ENCODE measurements at places on chromosomes 6 and 20. TPM values are rescaled to one million over a fixed set of nuclear protein-coding genes. Genes with fewer than 3 reads are reported as not detected.

Gene LST1
- not detected for total RNA-seq

GRCh38 chr6:51094271-51094670, 275.6 kb downstream of the TFAP2B start:
- DNase-seq = no peak

- DNase-seq = no peak
Measured at GRCh38 chr6:22569281-22570184, at the start of gene HDGFL1. Gene HDGFL1 (plus strand): TSS chr6:22569566. CDS start chr6:22569576, 10 bp downstream.

GRCh38 chr6:37489697-37490336, 9.9 kb downstream of the CCDC167 start:
- no peak for DNase-seq

GRCh38 chr6:145725570-145725969, 9.8 kb downstream of the EPM2A start:
- no peak for DNase-seq

DNA sequence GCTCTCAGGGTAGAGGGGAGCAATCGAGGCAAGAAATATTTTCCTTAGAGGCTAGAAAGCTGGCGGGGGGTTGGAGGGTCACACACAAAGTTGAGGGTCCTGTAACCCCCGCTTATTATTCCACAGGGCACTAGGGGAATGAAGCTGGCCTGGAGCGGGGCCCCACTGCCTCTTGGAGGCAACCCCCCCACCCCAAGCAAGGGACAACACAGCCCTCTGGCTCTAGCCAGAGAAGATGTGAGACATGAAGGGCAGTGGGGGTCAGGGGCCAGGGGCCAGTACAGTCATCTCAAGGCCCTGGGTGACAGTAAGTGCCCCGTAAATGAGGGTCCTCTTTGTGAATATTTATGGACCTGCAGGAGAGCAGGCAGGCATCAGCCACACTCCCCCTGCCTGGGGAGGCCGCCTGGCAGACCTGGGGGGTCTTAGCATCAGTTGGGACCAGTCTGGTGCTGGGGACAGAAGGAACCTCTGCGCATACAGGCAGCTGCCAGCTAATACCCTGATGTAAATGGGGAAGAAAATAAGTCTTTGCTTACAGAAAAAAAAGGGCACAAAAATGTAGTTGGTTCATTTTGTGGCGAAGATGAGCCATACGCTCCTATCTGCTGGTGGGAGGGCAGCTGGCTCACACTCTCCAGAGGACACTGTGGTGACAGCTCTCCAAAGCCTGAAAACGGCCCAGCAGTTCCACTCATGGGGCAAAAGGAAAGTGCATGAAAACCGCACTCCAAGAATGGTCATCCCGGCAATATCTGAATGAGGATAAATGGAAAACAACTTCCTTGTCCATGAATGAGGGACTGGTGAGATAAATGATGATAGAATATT, 21.9 kb downstream of the SPATA2 start:
- DNase-seq = no peak

Gene LSM14B
- total RNA-seq = 35.6 TPM

Gene LY6G6C
- total RNA-seq = not detected

DNA sequence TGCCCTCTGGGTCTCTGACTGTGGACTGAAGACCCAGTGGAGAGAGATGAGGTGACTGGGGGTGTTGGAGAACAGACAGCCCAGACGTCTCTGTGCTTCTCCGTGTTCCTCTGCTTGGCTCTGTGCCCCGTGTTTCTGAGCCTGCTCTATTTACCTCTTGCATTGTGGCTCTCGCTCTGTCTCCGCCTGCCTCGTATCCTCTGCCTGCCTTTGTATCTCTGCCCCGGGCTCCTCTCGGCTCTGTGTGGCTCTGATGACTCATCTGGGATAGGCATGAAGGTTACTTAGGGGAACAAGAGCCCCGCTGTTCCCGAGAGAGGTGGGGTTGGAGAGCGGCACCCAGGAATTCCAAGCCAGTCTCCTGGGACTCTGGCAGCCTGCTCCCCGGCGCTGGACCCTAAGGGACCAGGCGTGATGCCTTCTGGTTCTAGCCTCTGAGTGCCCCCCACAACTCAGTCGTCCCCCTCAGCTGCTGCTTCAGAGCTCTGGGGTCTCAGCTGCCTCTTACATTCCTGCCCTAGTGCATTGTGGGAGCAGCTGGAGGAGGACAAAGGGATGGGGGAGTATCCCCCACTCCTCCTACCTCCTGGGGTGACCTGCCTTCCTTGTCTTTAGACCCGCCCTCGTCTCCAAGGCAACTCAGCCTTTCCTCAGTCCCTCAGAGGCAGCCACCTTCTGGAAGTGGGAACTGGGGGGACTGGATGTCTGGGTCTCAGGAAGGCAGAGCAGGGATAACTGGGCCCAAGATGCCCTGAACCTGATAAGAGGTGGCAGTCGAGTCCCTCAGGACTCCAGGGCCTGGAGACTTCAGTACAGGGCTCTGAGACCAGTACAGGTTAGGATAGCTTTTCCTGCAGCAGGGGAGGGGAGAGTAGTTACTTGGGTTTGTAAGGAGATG, 1.9 kb downstream of the DDR1 start:
- DNase-seq = peak; percentile 94

DNA sequence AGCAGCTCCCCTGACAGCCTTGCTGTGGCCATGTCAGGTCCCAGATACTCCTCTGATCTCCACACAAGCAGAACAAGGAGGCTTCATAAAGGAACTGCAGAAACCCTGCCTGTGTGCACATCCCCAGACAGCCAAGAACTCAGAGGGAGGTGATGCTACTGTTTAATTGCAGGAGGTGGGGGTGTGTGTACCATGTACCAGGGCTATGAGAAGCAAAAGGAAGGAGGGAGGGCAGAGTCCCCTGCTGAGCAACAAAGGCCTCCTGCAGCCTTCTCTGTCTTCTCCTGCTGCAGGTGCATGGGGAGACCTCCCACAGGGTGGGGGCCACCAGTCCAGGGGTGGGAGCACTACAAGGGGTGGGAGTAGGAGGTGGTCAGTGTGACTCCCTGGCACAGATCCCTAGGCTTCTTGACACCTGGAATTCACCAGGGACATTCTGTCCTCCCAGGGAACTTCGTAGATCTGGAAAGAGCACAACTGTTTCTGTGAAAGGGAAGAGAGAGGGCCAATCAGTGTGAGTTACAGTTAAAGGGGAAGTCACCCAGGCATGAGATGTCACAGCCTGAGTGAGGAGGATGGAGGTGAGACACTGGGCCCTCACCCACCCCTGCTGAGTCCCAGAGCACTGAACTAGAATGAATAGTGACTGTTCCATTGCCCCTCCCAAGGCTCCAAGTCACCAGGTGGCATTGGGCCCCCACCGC, 2.8 kb downstream of the CST2 start:
- no peak for DNase-seq

GRCh38 chr6:26197933-26198721, 110.9 kb downstream of the HFE start:
- no peak for DNase-seq

Gene USP49
- total RNA-seq = 2.1 TPM

Gene NUS1
- total RNA-seq = 15.8 TPM

Gene ZNF292
- total RNA-seq = 5.6 TPM

- DNase-seq = no peak
Measured at GRCh38 chr6:104332364-104332763, 527.4 kb downstream of the HACE1 start.

DNA sequence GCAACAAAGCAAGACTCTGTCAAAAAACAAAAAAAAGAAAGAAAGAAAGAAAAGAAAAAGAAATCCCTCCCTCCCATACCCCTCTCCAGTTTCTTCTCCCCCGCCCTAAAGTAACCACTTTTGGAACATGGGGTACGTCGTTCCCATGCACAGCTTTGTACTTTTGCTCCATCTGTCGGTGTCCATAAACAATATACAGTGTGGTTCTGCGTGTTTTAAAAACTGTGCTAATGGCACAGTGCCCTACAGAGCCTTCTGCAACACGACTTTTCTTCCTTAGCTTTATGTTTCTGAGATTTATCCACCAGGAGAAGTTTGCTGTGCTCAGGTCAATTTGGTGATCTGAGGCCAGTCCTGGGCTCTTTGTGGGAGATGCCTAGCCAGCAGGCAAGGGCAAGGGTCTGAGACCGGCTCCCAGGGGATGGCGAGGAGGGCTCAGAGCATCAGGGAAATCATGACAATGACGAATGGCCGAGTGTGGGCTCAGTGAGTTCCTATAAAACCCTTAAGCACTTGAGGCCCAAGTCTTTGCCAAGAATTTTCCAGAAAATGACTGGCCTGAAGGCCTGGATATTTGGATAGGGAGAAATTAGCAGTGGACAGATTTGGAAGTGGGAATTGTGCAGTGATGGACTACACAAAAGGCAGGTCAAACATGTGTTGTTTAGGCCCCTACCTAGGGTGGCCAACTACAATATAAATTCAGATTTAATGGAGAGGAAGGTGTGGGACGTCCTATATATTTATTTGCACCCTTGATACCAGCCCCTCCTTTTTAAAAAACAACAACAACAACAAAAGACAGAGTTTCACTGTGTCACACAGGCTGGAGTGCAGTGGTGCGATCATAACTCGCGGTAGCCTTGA, 1.9 kb upstream of the BCAS4 start:
- no peak for DNase-seq

Gene SPATS1
- not detected for total RNA-seq

Gene THBS2
- 19.9 TPM for total RNA-seq

- no peak for DNase-seq
Measured at GRCh38 chr6:159642481-159642880, 50.6 kb downstream of the SOD2 start.

Gene STX11
- total RNA-seq = 0.43 TPM

- peak; percentile 34 for DNase-seq
Measured at GRCh38 chr6:25053875-25054371, 118.2 kb upstream of the RIPOR2 start.

- DNase-seq = no peak
Measured at GRCh38 chr20:14432597-14432996, 95.2 kb upstream of the FLRT3 start.

Gene SHLD1
- 3.6 TPM for total RNA-seq

- no peak for DNase-seq
Measured at GRCh38 chr6:70933853-70934252, 23.0 kb downstream of the B3GAT2 start.

Gene BNIP5
- total RNA-seq = not detected

Gene EPPIN
- total RNA-seq = not detected

- peak; percentile 83 for DNase-seq
Measured at GRCh38 chr6:4402477-4402976, 267.2 kb upstream of the ECI2 start.

Gene TUBB2B
- not detected for total RNA-seq

- no peak for DNase-seq
Measured at GRCh38 chr6:105452924-105453756, 50.3 kb upstream of the PREP start.

Gene FAXC
- 5.9 TPM for total RNA-seq

Gene FAM162B
- total RNA-seq = not detected

Gene C20orf144
- not detected for total RNA-seq

Gene CFAP61
- total RNA-seq = 0.35 TPM

- no peak for DNase-seq
Measured at GRCh38 chr6:129771678-129772077, 61.7 kb upstream of the ARHGAP18 start.

- DNase-seq = no peak
Measured at GRCh38 chr20:3045042-3045815, 623 bp upstream of the MRPS26 start.

Gene LAMP5
- not detected for total RNA-seq

DNA sequence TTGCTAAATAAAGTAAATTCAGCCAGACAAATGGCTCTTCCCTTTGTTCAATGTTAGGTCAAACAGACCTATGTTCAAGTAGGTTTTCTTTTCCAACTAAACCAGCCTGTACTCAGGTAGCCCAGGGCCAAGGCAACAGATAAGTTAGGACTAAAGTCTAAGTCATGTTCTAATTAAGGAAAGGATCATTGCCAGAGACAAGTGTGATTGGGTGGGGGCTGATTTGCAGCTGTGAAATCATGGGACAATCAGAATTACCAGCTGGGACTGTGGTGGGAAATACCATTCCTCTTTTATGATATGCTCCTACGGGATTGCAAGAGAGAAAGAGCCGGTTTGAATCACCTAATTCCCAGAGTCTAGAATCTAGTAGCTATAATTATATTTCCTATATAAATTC, 4.2 kb upstream of the FBXO30 start:
- DNase-seq = no peak

Gene CRISP2
- total RNA-seq = not detected

Data from HT1080 (cell line).